ENCODE measurements at places on chromosomes 3 and 15.

GRCh38 chr3:140288595-140288994, 353.6 kb downstream of the CLSTN2 start:
- no peak for DNase-seq

- no peak for DNase-seq
Measured at GRCh38 chr3:10757821-10758130, 58.3 kb upstream of the SLC6A11 start.

DNA sequence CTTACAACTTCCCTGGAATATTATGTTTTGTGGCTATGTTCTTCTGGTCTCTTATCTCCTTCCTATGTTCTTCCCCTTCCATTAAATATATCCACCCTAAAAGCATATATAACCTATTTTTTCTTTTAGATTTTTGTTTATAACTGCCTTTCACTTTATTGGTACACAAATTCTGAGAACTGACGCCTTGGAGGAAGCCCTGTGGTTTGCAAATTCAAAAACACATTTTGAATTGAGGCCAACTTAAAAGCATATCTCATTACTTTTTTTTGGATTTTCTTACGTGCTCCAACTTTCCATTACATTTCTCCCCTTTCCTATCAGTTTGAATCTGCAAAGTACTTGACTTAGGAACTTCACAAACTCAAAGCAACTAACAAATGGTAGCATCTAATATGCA, 15.3 kb upstream of the COLQ start:
- no peak for DNase-seq

DNA sequence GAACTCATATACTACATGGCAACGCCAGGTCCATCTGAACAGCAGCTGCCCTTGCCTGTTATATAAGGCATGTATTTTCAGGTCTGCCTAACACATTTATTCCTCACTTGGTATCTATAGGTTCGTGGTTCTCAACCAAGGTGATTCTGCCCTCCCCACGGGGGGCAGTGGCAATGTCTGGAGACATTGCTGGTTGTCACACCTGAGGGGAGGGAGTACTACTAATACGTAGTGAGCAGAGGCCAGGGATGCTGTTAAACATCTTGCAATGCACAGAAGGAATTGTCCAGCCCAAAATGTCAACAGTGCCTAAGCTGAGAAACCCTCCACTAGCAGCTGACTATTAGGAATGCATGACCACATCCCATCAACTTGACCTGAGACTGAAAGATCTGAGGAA, 32.6 kb downstream of the ADAMTS9 start:
- no peak for DNase-seq

GRCh38 chr15:34116620-34117019, 14.7 kb downstream of the PGBD4 start:
- DNase-seq = no peak

GRCh38 chr3:109033000-109033660, 79.5 kb upstream of the GUCA1C start:
- DNase-seq = no peak

DNA sequence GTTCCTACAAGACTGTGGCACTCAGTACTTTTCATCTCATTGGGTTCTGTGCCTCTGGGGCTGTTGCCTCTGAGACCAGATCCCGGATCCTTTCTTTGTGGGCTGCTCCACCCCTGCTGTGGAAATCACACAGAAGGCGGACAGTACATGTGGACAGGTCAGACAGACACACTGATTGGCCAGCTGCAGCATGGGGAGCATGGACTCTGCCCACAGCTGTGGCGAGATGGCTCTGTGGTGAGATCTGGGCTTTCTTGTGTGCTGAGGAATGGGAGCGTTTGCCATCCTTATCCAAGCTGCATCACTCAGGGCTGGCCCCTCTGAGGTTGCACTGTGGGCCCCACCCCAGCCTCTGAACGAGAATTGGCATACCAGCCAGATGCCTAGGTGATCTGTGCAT, 147.0 kb downstream of the APBA2 start:
- no peak for DNase-seq

DNA sequence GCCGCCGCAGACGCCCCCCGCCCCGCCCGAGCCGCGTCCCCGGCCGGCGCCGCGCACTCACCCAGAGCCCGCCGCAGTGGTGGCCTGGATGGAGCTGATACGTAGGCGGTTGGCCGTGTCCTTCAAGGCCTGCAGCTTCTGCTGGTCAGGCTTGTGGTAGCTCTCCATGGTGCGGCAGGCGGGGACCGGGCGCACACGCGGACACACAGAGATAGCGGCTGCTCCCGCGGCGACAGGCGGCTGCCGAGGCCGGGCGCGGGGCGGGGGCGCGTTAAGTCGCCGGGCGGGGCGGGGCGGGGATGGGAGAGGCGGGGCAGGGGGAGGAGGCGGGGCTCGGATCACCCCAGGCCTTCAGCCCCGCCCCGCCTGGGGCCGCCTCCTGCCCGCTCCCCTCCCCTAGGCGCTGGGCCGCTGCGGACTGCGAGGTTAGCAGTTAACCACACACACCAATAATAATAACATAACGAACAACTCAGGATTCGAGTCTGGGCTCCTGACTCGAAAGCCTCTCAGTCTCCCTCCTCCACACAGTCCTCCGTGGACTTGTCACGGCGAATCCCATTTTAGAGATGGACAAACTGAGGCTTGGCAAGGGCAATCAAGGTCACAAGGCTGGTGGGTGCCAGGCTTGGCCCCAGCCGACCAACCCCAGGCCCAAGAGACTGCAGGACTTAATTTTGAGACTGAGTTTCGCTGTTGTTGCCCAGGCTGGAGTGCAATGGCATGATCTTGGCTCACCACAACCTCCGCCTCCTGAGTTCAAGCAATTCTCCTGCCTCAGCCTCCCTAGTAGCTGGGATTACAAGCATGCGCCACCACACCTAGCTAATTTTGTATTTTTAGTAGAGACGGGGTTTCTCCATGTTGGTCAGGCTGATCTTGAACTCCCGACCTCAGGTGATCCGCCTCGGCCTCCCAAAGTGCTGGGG, at the start of gene TKT:
Gene TKT, minus strand, starts transcription at position 248 of the 929 bp plus-strand sequence. Its CDS starts 80 bp downstream, at position 168.
- peak; percentile 57 for DNase-seq

GRCh38 chr3:51686512-51687215, 15.6 kb downstream of the TEX264 start:
- DNase-seq = peak; percentile 71

DNA sequence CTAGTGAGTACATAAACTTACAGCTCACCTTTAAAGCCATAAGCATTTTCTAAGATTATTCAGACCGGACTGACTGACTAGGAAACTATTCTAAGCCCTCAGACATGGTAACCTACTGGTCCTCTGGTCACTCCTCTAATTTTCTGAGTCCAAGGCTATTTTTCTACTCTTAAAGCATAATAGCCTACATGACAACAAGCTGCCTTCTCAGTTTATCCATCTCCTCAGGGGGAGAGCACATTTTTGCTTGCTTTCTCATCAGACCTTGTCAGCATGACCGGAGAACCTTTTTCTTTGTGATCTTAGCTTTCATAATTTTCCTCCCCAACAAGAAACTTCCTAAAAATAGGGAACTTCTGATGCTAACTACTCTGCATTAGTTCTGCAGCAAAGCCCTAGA, 38.4 kb downstream of the UBP1 start:
- DNase-seq = no peak

DNA sequence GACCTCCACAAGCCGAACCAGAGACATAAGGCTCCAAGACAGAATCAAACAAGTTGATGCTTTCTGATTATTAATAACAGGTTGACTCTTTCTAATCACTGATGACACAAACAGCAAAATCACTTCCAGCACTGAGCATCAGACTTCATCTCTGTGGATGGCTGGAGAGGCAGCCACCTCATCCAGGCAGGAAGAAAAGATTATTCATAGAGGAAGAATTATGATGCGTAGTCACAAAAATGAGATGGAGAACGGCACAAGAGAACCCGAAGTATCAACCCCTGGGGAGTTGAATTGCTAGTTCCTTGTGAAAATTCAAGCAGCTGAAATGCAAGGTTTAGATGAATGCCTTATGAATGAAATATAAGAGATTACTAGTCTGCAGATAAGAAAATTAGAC, 49.9 kb upstream of the LMCD1 start:
- DNase-seq = no peak

DNA sequence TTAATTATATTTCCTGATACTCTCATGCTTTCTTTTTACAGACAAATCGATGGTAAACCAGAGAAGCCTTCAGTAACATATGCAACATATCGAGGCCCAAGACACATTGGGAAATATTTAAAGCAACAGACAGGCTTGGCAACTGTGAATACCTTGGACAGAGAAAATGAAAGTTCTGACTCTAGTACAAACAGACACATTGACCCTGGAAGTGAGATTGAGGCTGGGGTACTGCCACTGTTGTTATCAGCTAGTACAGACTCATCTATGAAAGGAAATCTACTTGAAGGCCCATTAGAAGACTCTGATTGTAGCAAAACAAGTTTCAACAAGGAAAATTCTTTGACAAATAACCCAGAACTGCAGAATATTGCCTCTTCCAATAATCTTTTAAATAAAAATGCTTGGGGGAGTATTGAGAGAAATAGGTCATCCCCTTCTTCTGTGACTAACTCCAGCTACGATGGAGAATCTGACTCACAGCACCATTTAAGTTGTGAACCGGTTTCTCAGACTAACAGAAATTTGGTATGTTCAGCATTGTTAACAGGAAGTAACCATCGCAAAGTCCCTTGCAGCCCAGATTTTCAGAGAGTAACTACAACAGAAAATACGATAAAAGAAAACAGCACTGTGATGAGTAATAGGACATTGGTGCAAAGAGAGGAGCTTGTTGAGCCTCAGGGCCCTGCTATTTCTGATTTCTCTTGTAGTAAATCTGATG, 50.2 kb downstream of the CRYBG3 start:
- peak; percentile 1 for DNase-seq

DNA sequence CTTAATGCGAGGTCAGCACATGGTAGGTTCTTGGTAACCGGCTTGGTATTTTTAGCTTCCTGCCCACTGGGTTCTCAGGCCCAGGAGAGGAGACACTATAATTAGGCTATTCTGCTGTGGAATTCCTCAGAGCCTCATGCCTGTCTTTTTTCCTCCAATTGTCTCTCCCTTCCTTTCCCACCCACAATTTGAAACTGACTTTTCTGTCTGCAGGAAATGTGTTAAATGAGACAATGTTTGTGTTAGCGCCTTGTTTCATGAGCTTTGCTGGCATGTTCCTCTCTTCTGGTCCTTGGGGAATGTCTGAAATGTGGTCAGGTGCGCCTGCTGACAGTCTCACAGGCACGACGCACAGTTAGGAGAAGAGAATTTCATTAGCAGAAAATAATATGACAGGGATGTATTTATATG, 223.6 kb upstream of the CTNNB1 start:
- no peak for DNase-seq

DNA sequence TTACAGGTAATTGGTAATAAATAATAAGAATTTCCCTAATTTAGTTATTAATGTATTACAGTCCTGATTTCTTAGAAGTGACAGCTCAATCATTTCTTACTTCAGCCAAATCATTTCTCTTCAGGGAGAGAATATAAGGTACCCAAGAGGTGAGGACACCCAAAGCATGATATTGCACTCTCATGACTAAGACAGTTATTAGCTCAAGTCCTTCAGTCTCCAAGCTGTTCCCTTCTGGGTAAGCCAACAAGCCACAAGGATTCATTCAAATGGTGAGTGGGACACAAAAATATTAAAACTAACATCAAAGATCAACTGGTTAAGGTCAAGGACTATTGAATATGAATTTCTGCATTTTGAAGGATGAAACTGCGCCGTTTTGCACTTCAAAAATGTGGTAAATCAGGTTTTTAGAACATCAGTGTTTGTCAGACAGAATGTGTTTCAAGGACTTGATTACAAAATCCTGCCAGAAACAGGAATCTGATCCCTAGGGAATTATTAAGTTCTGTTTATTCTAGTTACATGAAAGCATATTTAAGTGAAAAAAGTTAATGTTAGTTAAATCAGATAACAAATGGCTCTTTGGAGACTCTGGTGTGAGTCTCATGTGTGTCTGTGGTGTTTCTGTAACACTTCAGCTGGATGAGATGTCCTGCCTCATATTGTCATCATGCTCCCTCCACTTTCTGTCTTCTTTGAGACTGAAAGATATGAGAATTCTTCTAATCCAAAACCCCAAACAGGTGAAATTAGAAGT, 101.7 kb upstream of the COL8A1 start:
- no peak for DNase-seq

DNA sequence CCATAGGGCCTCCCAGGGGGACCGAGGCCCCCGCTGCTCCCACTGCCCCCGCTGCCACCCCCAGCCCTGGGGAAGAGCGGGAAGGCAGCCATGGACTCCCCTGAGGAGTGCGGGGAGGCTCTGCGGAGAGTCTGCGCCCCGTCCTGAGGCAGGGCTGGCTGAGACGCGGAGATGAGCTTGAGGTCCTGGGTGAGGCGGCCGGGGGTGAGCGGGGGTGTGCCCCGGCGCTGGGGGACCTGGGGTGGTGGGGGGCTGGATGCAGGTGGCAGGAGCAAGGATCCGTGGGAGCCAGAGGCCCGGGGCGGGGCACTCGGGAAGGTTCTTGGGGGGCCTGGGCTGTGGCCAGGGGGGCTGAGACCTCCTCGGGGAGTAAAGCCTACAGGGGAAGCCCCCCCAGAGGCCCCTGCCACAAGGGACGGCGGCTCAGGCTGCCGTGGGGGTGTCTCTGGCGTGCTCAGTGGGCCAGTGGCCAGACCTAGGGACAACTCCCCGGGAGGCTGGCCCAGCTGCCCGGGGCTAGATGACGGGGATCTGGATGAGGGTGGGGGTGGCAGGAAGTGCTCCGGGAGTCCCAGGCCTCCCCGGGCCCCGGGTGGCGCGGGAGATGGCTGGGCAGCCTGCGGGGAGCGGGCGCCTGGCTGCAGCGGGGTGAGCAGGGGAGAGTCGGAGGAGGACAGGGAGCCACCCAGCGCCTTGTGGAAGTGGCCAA, 45.9 kb downstream of the HCN4 start:
- no peak for DNase-seq

- DNase-seq = no peak
Measured at GRCh38 chr3:149678351-149678950, 20.6 kb upstream of the WWTR1 start.

DNA sequence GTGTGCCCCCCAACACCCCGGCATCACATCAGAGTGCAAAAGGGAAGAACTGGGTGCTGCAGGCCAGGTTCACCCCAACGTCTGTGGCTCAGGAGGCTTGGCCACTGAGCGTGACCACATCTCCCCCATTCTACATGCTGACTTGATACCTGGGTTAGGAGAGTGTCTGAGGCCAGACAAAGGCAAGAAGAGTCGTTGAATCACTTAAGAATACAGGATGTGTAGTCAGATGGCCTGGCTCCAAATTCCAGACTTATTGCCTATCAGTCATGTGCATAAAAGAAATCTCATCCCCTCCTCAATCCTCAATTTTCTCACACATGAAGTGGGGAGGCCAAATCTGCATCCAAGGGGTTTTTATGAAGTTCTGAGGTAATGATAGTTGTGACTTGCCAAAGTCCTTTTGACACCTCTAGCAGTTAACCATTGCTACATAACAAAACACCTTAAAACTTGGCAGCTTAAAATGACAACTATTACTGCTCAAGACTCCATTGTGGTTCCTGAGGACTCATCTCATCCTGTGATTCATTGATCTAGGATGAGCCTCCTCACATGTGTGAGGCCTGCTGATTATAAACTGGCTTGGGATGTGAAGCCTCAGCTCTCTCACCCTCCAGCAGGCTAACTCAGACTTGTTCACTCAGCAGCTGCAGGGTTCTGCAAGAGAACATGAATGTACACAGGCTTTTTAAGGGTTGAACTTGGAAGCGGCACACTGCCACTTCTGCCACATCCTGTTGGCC, 138.8 kb upstream of the TLE3 start:
- no peak for DNase-seq
